ENCODE measurements at places on chromosomes 1 and 21. TPM values are rescaled to one million over a fixed set of nuclear protein-coding genes. Genes with fewer than 3 reads are reported as not detected.

DNA sequence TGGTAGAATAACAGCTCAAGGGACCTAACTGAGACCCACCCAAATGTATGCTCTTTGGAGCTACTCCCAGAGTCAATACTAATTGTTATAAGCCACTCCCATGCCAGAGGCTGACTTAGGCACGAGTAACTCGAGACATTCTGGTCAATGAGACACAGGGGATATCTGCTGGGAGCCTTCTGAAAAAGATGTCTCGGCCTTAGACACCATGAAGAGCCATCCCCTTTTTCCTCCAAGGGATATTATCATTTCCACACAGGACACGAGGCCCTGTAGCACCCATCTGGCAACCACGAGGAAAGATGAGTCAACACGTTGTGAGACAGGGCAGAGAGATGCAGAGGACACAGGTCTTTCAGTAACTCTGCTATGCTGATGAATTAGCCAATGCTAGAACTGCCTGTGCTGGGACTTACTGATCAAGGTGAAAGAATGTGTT is 30.7 kb downstream of the ITPKB start:
- no peak overlapping the region for H3K4me3 ChIP-seq
- DNase-seq, result no peak
- no peak overlapping the region for H3K27ac ChIP-seq
- H3K36me3 ChIP-seq, result peaks cover 10% of the 10 kb centered on the region
- peaks cover 68% of the 10 kb centered on the region for H3K4me1 ChIP-seq
- no peaks in the 10 kb centered on the region for H3K27me3 ChIP-seq

GRCh38 chr1:155326020-155326526 is 5.4 kb downstream of the RUSC1 start:
- peak overlapping the region; percentile 94 for H3K27ac ChIP-seq
- peaks cover 46% of the 10 kb centered on the region for H3K36me3 ChIP-seq
- no peak overlapping the region for H3K4me3 ChIP-seq
- DNase-seq, result no peak

GRCh38 chr1:220281159-220281574 is 8.9 kb upstream of the RAB3GAP2 start:
- DNase-seq, result no peak
- H3K27ac ChIP-seq, result no peak overlapping the region
- H3K36me3 ChIP-seq, result no peaks in the 10 kb centered on the region
- no peaks in the 10 kb centered on the region for H3K27me3 ChIP-seq

DNA sequence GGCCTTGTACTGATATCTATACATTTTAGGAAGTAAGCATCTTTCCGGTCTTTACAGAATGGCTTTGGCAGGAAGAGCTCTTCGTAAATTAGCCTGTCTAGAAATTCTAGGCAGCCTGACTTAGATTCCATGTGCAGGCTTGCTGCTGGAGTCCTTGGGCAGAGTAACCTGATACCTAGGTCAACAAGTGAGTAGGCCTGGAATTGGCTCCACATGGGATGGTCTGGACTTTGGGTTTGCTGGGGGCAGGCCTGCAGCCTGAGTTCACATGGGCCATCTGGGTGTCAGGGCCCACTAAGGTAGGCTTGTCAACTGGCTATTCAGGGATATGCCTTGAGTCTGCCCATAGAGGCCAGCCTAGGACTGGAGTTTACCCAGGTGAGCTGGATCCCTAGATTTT is 59.6 kb upstream of the CYYR1 start:
- H3K4me3 ChIP-seq, result no peak overlapping the region
- DNase-seq, result no peak
- H3K36me3 ChIP-seq, result no peaks in the 10 kb centered on the region
- H3K4me1 ChIP-seq, result no peaks in the 10 kb centered on the region

The OVAAL gene
- not detected for total RNA-seq

The PODN gene
- 64.0 TPM for total RNA-seq

The PAPPA2 gene
- total RNA-seq, result 0.50 TPM

The BRINP3 gene
- 2.1 TPM for total RNA-seq

GRCh38 chr1:81840805-81841204 is 40.1 kb downstream of the ADGRL2 start:
- H3K27me3 ChIP-seq, result no peaks in the 10 kb centered on the region
- no peak overlapping the region for H3K27ac ChIP-seq
- DNase-seq, result no peak
- H3K4me3 ChIP-seq, result no peak overlapping the region

DNA sequence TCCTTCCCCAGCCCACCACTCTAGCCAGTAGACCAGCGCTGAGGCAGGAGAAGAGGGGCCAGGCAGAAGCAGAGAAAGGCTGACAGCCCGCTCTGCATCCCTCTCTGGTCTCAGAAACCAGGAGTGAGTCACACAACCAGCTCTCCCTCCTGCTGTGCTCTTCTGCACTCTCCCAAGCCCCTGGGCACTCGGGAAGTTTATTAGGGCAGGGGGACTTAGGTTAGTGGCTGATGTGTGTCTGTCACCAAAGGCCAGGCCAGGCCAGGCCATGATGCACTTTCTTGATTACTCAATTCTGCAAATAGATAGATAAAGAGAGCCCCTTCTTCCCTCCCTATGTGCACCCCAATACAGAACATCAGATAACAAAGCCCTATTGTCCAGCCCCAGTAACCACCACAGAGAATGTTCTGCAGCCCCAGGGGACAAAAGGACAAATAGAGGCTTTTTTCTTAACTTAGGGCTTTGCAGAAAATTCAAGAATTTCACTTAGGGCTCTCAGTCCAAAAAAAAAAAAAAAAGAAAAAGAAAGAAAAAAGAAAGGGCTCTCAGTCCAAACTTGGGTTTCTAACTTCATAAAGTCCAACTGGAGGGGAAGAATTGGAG is 52.9 kb upstream of the CNTN2 start:
- H3K27me3 ChIP-seq, result no peaks in the 10 kb centered on the region
- no peaks in the 10 kb centered on the region for H3K36me3 ChIP-seq
- H3K4me1 ChIP-seq, result no peaks in the 10 kb centered on the region
- H3K4me3 ChIP-seq, result no peak overlapping the region
- H3K27ac ChIP-seq, result no peak overlapping the region
- no peak for DNase-seq

The AMY1C gene
- 35.3 TPM for total RNA-seq

DNA sequence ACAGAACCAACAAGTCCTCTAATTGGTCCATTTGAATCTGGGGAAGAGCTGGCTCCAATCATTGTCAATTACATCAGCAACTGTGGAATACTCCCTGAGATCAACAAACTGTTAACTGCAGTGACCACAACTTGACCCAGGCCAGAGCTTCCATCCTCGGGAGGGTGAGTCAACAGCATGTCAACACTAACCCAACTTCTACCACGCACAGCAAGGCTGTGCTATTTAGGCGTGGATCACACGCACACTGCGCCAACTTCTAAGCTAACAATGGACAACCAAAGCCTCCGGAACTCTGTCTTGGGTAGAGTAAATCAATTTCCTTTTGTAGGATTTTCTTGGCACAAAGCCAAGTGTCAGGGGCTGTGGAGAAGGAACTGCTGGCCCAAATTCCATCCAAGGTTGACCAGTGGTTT is 30.4 kb downstream of the APP start:
- peaks cover 18% of the 10 kb centered on the region for H3K4me1 ChIP-seq
- no peak overlapping the region for H3K27ac ChIP-seq
- H3K36me3 ChIP-seq, result no peaks in the 10 kb centered on the region
- no peak overlapping the region for H3K4me3 ChIP-seq
- H3K27me3 ChIP-seq, result no peaks in the 10 kb centered on the region

DNA sequence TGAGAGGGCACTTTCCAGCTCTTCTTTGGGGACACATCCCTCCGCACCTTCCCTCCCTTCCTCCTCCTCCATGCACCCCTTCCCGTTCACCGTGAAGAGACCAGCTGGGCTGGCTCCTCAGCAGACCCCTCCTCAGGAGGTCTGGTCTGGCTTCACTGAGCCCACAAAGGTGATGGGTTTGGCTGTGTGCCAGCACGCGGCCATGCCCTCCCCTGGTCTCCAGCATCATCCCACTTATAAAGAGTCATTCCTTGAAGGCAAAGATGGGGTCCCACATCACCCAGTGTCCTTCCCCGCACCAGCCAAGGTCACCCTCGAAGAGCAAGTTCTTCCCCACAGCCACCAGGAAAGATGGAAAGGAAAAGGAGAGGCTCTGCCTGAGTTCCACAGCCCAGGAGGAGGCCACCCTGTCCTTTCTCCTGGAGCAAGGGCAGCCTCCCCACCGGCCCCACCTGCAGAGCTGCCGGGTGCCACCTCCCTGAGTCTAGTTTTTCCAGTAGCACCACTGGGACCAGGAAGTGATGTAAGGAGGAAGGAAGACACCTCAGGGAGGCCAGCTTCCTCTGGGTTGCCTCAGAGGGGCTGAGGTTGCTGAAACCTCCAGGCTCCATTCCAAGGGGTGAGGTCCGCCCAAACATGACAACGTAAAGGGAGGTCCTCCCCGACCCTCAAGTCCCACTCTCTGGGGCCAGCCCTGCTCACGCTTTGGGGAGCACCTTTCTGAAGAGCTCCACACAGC is 32.7 kb downstream of the RIPK4 start:
- H3K27me3 ChIP-seq, result no peaks in the 10 kb centered on the region
- peaks cover 3% of the 10 kb centered on the region for H3K36me3 ChIP-seq
- H3K4me3 ChIP-seq, result no peak overlapping the region
- no peak for DNase-seq

The PRMT6 gene
- total RNA-seq, result 11.4 TPM

The HTR6 gene
- not detected for total RNA-seq

DNA sequence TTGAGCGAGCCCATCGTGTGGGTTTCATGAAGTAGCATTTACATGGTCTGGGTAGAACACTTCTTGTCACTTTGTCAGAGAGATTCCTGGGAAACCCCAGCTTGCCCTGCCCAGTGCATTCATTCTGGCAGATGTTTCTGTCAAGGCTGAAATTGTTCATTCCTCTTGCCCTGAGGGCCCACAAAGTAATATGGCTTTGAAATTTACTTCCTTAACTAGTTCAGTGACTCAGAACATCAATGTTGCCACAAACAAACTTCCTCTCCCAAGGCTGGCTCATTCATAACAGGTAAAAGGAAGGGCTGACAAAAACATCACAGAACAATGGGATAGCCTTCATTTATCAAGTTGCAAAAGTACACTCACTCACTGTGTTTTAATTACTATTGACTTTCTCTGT is 5.0 kb upstream of the KIAA0040 start:
- peaks cover 62% of the 10 kb centered on the region for H3K4me1 ChIP-seq
- H3K27ac ChIP-seq, result peak overlapping the region; percentile 66
- no peaks in the 10 kb centered on the region for H3K36me3 ChIP-seq
- H3K27me3 ChIP-seq, result no peaks in the 10 kb centered on the region

DNA sequence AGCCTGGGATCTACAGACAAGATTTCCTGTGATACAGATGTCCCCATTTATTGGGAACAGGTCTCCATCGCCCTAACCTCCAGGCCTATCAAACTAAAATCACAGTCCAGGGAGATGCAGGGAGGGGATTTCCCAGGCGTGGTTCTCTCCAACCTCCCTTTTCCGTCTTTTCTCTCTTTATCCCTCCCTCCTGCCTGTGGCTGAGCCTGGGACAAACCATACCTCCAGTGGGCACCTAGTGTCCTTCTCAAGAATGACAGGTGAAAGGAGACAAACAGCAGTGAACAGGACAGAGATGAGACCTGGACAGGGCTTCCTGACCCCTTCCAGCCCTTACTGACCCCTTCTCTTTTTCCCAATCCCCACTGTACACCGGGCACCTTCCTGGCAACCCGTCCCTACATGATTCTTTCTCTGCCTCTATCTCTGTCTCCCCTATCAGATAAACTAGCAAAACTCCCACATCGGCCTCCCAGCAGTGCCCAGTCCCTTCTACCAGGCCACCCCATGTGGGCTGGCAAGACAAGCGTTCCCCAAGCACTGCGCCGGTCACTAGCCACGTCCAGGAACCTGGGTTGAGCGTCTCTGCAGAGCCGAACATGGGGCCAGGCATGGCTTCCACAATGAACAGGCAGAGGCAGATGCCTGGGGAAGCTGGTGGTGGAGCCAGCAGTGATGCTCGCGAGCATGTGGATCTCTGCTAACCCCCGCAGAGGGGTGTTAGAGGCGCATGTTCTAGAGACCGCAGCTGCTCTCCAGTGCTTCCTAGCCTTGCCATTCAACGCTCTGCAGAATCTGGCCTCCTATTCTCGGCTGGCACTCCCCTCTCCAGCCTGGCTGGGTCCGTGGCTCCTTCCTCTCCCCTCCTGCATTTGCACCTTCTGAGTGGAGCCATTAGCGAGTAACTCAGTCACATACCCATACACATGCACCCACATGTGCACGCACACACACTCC is 54.7 kb downstream of the ELK4 start:
- no peak for DNase-seq
- peaks cover under 1% of the 10 kb centered on the region for H3K4me1 ChIP-seq
- H3K4me3 ChIP-seq, result no peak overlapping the region

- peak overlapping the region; percentile 41 for H3K4me3 ChIP-seq
- DNase-seq, result no peak
- peaks cover 21% of the 10 kb centered on the region for H3K4me1 ChIP-seq
- no peaks in the 10 kb centered on the region for H3K27me3 ChIP-seq
Observed at GRCh38 chr1:89271341-89272015, 1.2 kb downstream of the GBP5 start.

The RYR2 gene
- total RNA-seq, result 4.8 TPM

- H3K27ac ChIP-seq, result no peak overlapping the region
- no peaks in the 10 kb centered on the region for H3K4me1 ChIP-seq
- H3K4me3 ChIP-seq, result no peak overlapping the region
- H3K27me3 ChIP-seq, result no peaks in the 10 kb centered on the region
- peaks cover 8% of the 10 kb centered on the region for H3K36me3 ChIP-seq
Observed at GRCh38 chr1:155706139-155706538, 17.2 kb downstream of the DAP3 start.

DNA sequence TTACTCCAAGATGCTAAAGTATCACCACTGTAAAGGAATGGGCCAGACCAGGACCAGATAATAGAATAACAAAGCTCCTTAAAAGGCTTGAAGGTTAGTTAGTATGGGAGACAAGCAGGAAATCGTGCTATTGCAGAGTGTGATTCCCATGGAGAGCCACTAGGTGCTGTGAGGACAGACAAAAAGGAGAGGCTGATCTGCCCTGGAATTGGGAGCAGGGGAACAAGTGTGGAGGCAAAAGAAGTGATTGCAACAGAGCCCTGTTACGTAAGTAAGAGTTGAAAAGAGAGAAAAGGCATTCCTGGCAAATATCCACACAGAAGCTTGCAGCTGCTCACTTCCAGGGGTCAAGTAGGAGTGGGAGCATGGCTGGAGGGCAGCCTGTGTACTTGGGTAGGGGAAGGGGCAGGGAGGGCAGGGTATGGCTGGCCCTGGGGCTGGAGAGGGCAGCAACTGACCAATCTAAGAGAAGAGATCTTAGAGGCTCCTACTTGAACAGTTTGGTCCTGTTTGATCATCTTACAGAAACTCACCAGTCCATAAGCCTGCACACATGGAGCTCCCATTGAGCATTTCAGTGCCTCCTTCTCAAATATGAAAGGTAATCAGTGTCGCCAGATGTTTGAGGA is 207.7 kb upstream of the GJB5 start:
- H3K4me1 ChIP-seq, result no peaks in the 10 kb centered on the region
- H3K27ac ChIP-seq, result no peak overlapping the region
- no peak for DNase-seq
- no peaks in the 10 kb centered on the region for H3K36me3 ChIP-seq

- H3K27ac ChIP-seq, result no peak overlapping the region
- H3K4me3 ChIP-seq, result no peak overlapping the region
- H3K27me3 ChIP-seq, result no peaks in the 10 kb centered on the region
- DNase-seq, result no peak
- no peaks in the 10 kb centered on the region for H3K4me1 ChIP-seq
- H3K36me3 ChIP-seq, result no peaks in the 10 kb centered on the region
Observed at GRCh38 chr1:233477359-233477758, 136.5 kb upstream of the KCNK1 start.
